ENCODE measurements at places on chromosomes 1 and 21.

- DNase-seq: no peak
These were observed 34.9 kb upstream of the CACNA1E start for GRCh38 chr1:181448461-181448860.

DNA sequence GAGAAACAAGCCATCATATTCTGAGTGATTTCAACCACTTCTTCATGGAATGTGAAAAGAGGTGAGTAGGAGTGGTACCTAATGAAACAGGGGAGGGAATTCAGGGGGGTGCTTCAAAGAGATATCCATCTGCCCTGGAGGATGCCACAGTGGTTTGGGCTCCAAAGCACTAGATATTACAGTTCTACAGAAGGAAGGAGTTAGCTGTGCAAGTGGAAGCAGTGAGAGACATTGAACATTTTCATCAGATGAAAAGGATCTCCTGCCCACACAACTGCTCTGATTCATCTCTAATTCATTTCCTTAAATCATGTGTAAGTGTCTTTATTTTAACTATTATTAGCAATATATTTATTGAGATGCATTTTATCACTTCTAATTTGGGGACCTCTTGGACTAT, 2.8 kb upstream of the RGS5 start:
- no peak for DNase-seq

DNA sequence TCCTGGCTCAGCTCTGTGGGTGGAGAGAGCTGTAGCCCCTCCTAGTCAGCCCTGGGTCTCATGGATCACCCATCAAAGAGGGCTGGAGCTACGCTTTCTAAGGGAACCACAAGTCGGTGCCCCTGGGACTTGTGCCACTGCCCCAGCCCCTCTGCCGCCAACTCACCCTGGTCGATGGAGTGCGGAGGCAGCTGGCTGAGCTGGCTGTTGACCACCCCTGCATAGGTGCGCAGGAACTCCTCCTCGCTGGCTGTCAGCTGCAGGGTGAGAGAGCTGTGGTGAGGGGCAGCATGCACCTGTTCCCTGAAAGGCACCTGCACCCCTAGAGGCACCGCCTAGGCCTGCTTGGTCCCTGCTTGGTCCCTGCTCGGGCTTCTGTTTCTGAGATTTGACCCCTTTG, 39.0 kb downstream of the CTNNBIP1 start:
- DNase-seq: no peak

GRCh38 chr1:172279939-172280636, 140.4 kb upstream of the C1orf105 start:
- DNase-seq: no peak

DNA sequence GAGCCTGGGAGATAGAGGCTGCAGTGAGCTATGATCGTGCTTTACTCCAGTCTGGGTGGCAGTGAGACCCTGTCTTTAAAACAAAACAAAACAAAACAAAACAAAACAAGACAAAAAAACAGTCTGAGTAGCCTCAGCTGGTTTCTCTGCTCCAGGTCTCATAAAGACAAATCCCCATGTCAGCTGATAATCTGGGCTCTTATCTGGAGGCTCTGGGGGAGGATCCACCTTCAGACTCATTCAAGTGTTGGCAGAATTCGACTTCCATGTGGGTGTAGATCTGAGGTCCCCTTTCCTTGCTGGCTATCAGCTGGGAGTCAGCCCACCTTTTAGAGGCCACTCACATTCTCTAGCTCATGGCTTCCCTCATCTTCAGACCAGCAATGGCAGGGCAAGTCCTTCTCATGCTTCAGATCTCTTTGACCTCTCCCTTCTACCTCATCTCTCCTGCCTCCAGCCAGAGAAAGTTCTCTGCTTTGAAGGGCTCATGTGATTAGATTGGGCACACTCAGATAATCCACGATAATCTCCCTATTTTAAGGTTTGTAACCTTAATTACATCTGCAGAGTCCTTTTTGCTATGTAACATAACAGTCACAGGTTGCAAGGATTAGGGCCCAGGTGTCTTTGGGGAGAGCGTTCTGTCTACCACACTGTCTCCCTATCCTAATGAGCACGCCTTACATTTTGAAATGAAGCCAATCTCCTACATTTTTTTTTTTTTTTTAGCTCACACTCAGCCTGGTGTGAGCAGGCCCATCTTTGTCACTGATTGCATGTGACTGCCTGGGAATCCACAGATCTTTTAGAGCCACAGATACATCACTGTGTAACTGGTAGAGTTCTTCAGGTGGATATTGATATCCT, 7.5 kb upstream of the PYCR2 start:
- no peak for DNase-seq

GRCh38 chr1:207004931-207005830, 27.4 kb downstream of the C1orf116 start:
- DNase-seq: peak; percentile 4

DNA sequence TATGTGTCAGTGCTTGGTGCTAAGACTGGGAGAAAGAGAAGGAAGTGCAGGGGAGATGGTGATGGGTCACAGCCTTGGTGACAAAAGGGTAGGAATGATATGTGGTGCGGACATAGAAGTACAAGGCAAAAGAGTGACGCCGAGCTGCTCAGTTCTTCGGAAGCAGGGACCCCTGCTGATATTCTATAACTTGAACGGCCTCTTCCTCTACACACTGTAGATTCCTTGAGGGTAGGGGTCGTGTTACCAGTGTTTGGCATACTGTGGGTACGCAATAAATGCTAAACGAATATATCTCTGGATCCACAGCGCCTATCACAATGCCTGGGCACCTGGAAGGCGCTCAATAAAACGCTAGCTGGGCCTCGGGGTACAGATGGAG, 488 bp downstream of the DBT start:
- no peak for DNase-seq

GRCh38 chr21:36859744-36860501, 106.5 kb downstream of the HLCS start:
- DNase-seq: no peak

GRCh38 chr1:161905269-161905884, 118.3 kb downstream of the OLFML2B start:
- no peak for DNase-seq

DNA sequence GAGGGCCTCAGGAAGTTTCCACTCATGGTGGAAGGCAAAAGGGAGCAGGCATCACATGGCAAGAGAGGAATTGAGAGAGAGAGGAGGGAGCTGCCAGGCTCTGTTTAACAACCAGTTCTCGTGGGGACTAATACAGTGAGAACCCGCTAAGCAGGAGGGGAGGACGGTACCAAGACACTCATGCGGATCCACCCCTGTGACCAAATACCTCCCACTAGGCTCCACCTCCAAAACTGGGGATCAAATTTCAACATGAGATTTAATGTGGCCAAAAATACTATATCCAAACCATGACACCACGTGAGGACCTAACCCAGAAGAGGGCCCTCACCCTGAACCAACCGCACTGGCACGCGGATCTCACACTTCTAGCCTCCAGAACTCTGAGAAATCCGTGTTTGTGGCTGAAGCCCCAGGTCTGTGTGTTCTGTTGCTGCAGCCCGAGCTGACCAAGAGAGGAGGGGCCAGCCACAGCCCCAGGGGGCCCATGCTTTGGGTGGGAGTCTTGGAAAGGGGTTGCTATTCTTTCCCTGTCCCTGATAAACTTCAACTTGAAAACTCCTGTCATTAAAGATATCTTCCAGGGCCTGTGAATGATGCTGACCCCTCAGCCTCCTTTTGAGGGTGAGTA, 32.0 kb downstream of the TRIM67 start:
- DNase-seq: no peak

DNA sequence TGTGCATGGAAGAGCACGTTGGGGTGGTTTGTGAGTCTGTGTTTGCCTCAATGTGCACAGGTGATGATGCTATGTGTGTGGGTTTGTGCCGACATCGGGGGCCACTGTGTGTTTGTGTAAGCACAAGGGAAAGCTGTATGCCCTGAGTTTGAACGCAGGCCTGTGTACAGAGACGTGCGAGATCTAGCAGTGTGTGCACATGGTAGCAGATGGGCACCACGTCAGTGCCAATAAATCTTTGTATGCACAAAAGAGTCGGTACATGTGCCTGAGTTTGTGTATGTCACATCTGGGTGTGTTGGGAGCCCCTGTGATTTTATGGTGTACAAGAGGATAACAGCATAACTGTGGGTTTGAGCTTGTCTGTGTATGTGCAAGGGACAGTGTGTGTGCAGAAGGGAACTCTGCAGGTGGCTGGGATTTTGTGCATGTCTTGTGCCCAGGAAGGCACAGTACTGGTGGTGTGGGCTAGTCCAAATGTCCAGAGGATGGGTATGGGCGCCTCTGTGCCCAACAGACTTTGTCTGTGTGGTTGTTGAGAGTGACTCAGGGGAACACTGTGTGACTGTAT, 32.0 kb upstream of the WASF2 start:
- no peak for DNase-seq

GRCh38 chr1:233061265-233061664, 110.9 kb downstream of the NTPCR start:
- DNase-seq: no peak

- DNase-seq: no peak
These were observed 380.8 kb downstream of the HHIPL2 start for GRCh38 chr1:222167111-222167510.

DNA sequence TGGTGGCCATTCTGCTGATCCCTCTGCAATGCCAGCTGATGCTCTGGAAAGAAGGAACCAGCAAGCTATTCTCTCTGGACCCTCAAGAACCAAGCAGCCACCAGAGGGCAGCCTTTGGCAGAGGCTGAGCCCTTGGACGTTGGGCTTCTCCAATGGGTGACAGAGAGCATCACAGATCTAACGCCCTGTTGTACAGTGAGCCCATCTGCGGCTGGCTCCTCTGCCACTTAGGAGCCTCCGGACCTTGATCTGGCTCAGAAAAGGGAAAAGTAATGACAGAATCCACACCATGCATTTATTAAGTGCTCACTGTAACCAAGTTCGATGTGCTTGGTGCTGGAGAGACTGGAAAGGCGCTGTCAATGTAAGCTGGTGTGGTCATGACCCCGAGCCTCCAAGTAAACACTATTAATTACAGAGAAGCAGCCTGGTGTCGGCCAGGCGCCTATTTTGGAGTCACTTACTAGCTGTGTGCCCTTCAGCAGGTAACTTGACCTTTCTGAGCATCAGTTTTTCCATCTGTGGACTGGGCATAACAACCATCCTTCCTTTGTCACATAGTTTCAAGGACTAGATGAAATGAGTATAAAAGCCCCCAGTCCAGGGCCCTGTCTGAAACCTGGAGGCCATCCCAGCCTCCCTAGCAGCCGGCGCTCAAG, 34.9 kb downstream of the ECE1 start:
- peak; percentile 63 for DNase-seq

- no peak for DNase-seq
These were observed 426.3 kb downstream of the AGBL4 start for GRCh38 chr1:49597436-49597835.

DNA sequence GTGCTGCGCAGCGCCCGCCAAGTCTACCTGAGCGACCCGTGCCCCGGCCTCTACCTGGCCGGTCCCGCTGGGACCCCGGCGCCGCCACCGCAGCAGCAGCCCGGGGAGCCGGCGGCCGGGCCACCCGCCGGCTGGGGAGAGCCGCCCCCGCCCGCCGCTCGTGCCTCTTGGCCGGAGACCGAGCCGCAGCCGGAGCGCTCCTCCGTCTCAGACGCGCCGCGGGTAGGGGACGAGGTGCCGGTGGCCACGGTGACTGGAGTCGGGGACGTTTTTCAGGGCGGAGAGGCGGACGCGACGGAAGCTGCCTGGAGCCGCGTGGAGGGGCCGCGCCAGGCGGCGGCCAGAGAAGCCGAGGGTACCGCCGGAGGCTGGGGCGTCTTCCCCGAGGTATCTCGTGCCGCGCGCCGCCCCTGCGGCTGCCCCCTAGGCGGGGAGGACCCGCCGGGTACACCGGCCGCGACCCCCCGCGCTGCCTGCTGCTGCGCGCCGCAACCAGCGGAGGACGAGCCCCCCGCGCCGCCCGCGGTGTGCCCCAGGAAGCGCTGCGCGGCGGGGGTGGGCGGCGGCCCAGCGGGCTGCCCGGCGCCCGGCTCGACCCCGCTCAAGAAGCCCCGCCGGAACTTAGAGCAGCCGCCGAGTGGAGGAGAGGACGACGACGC, 646 bp downstream of the IER5 start:
- DNase-seq: no peak

DNA sequence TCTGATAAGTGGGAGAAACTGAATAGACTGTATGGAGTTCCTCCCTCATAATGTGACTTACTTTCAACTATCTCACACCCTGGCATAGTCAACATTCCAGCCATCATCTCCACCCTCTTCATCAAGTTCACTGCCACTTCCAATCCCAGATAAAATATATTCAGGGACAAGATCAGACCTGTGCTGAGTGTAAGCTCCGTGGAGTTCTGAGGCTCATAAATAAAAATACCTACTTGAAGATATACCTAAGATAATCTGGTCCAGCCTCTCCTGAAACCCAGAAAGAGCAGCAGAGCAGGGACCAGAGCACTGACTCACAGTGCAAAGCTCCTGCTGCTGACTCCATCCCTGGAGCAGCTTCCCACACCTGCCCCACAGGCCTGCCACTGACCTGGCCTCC, 1.7 kb upstream of the LCE7A start:
- no peak for DNase-seq

- no peak for DNase-seq
These were observed 286.9 kb downstream of the KIF26B start for GRCh38 chr1:245441689-245442088.

DNA sequence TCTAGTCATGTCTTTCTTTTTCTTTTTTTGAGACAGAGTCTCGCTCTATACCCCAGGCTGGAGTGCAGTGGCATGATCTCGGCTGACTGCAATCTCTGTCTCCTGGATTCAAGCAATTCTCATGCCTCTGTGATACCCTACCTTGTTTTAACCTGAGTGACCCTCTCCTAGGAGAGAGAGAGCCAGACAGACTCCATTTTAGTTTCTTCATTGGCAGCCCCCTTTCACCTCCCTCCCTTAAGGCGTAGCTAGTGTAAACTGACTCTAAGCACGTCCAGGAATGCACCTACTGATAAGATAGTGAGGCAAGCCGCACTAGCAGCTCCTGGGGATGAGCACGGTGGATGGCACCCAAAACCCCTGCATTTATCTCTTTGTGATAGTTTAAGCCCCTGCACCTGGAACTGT, 5.2 kb upstream of the PKNOX1 start:
- no peak for DNase-seq

DNA sequence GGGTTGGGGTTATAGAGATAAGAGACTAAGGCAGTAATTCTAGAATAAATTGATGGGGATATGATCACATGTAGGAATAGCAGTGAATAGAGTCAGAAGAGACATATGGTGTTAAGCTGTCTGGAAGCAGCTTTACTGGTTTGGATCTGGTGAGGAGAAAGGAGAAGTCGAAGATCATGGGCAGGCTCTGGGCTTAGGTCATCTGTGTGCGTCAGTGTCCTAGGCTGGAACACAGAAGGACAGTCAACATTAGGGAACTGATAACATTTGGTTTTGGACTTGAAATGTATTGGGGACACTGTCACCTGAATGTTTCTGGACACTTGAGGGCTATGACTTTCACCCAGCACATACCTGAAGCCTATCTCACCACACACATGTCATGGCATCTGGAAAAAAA, 13.9 kb upstream of the GRIK1 start:
- DNase-seq: no peak
